ENCODE measurements at places on chromosomes 6 and 20.

DNA sequence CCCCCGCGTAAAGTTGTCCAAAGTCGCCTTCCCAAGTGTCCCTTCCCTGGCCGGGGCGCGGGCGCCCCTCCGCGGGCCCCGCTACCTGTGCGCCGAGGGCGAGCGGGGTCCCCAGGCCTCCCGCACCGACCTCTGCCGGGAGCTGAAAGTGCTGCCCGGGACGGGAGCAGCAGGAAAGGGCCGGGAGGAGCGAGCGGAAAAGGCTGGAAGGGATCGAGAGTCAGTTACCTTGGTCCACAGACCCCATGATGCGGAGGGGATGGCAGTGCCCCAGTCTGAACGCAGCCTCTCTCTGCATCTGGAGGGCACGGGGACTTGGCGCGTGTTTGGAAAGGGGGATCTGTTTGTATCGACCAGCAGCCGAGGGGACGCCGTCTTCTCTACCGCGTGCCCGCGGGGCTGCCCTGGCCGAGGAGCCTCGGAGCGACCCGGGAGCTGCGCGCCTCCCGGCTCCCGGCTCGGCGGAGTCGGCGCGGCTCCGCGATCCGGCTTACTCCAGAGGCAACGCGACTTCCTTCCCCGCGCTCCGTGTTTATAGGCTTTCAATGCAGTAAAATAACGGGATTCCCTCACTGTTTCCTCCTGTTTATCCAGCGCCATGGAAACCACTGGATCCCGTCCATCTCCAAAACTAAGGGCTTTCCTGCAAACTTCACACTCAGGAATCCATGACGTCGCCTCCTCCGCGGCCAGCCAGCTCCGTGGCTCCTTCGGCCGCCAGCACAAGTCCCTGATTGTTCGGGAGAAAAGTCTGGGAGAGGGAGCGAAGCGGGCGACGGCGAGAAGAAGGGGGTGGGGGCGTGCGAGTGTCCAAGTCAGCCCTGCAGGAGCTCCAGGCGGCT lies 20.0 kb upstream of the NFATC2 start:
- no peak for DNase-seq

DNA sequence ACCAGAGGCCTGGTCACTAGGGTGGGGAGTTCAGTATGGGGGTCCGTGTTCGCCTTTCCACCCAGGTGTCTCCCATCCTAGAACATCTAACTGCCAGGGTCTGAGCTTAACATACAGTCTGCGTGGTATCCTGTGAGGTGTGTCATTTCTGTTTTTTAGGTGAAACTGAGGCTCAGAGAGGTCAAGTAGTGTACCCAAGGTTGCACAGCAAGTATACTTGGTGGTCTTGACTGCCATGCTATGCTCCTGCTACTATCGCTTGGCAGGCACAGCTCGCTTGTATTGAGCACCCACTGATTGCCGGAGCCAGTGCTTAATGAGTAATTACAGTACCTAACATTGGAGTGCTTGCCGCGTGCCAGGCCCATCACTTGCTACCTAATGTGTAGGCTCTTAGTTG lies 26.2 kb downstream of the GTSF1L start:
- DNase-seq = no peak

DNA sequence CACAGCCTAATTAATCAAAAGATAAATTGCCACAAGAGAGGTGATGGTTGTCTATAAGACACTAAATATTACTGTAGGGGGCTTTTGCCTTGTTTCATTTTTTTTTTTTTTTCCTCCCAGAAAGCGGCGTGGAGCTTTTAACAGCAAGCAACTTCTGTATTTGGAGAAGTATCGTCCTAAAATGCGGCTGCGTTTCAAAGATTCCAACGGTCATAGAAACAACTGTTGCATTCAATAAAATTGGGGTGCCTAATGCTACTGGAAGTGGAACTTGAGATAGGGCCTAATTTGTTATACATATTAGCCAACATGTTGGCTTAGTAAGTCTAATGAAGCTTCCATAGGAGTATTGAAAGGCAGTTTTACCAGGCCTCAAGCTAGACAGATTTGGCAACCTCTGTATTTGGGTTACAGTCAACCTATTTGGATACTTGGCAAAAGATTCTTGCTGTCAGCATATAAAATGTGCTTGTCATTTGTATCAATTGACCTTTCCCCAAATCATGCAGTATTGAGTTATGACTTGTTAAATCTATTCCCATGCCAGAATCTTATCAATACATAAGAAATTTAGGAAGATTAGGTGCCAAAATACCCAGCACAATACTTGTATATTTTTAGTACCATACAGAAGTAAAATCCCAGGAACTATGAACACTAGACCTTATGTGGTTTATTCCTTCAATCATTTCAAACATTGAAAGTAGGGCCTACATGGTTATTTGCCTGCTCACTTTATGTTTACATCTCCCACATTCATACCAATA lies 7.8 kb downstream of the LOC128125822 start:
- DNase-seq = no peak

DNA sequence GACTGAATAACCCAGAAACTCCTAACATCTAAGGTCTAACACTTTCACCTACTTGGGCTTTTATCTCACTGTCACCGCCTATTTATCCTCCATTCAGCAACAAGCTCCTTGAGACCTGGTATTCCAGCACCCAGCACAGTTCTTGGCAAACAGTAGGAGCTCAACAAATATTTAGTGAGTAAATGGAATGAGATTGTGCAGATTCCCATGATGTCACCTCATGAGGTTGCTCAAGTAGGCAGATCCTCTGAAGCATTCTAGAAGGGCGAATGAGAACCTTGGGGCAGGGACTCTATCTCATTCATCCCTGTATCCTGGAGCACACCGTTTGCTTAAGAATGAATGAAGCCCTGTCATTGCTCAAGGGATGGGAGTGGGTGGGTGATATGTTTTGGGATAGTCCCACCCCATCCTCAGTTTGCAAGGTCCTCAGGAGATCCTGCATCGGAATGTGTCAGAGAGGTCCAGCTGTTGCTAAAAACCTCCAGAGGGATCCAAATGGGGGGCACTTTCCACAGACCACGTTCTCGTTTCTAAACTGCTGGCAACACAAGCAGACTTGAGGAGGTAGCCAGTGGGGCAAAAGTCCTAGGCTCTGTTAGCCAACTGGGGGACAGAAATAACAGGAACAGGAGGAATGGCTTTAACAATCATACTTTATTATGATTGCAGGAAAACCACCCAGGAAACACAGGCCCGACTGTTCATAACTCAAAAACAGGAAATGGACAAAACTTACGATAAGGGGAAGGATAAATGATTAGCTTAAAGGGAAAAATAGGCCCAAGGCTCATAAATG lies 42.0 kb downstream of the EDN1 start:
- peak; percentile 50 for DNase-seq
